ENCODE measurements at places on chromosomes 2 and 18.

GRCh38 chr2:140998577-140998976, 1132.2 kb downstream of the LRP1B start:
- DNase-seq = no peak

DNA sequence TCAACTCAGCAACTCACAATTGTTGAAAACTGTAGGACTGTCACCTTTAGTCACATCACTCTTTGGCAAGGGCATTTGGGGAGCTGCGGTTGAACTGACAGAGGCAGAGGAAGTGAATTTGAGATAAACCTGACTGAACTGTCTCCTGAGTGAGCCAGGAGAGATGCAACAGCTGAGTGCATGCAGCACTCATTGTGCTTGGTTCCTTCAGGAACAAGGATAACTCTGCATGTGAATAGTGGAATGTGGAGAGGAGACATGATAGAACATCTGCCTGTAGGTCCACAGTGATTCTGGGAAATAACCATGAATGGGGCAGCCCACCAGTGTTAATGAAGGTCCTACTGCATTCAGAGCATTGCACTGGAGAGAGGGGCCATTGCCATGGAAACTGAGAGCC, 494.7 kb downstream of the STK39 start:
- DNase-seq = no peak

GRCh38 chr2:23492337-23492675, 107.3 kb downstream of the KLHL29 start:
- DNase-seq = no peak

GRCh38 chr2:143477714-143478443, 348.7 kb downstream of the ARHGAP15 start:
- no peak for DNase-seq

GRCh38 chr2:99842451-99842850, 299.9 kb downstream of the AFF3 start:
- DNase-seq = no peak

- DNase-seq = no peak
Observed at GRCh38 chr18:64380117-64380516, 231.2 kb upstream of the LINC00305 start.

DNA sequence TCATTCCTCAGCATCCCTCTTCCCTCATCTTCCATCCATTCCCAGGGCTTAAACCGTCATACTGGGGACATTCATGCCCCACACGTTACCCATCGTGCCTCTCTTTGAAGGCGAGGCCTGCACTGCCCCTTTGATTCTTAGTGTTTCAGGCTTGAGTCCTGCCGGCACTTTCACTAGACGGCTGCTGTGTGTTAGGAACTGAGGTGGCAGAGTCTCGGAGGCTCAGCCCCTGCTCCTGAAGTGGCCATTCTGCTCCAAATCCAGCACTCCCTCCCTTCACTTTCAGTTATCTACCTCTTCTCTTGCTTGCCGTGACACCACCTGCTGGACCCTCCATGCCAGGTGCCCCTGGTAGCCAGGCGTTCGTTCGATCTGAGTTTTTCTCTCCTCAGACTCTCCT, 43.0 kb downstream of the GRHL1 start:
- no peak for DNase-seq

DNA sequence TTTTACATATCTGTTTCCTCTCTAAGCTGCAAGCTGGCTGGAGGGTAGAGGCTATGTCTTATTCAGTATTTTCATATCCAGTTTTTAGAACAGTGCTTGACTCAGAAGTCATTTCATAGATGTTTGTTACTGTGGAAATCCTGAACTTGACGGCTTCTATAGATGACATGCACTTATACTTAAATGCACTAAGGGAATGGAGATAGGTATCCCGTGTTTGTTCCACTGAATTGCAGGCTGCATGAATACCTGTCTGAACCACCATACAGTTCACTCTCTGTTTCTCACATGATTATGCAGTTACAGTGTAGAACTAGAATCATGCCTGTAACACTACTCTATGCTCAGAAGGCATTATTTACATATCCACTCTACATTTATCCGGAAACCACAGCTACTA, 417.1 kb downstream of the MTX2 start:
- DNase-seq = no peak

DNA sequence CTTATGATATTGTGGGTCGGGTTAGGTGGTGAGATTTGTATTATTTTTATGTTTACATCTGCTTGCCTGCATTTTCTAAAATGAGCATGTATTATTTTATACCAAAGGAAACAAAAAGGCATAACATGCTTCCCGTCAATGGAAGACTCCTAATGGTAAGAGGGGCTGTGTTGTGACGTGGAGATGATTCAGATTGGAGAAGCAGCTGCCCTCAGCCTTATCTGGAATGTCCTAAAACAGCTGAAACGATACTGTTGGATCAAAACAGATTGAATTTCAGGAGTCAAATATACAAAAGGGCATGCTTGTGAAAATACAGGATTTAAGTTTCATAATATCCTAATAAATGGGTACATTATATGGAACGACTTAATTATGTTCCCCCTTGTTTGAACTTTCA, 19.0 kb downstream of the DGKD start:
- no peak for DNase-seq

DNA sequence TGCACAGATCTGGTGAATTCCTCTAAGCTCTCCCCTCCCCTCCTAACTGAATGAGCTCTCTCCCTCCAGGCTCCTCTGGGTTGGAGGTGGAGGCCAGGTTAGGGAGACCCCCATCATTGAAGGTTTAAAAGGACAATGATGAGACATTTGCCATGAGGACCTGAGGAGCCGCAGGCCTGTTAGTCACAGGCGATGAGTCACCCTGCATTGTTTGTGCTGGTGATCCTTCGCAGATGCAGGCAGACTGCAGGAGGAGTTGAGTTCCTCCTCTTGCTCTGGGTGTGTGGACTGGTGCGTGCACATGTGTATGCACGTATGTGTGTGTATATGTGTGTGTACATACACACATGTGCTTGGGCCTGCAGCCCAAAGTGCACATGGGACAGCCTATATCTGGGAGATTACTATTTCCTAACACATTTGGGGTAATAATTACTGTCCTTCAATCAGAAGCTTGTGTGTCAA, 42.0 kb downstream of the MCFD2 start:
- DNase-seq = no peak

- DNase-seq = no peak
Observed at GRCh38 chr2:29724282-29724681, 197.1 kb downstream of the ALK start.

- DNase-seq = no peak
Observed at GRCh38 chr2:43068041-43068533, 158.3 kb downstream of the ZFP36L2 start.

GRCh38 chr2:144237830-144238627, 281.9 kb downstream of the ZEB2 start:
- peak; percentile 48 for DNase-seq

- DNase-seq = no peak
Observed at GRCh38 chr2:145012214-145012670, 492.3 kb upstream of the ZEB2 start.

- DNase-seq = peak; percentile 66
Observed at GRCh38 chr2:43773876-43774613, at the start of gene DYNC2LI1. DYNC2LI1 (plus strand) TSS chr2:43774039; CDS start chr2:43774139, 100 bp downstream.

DNA sequence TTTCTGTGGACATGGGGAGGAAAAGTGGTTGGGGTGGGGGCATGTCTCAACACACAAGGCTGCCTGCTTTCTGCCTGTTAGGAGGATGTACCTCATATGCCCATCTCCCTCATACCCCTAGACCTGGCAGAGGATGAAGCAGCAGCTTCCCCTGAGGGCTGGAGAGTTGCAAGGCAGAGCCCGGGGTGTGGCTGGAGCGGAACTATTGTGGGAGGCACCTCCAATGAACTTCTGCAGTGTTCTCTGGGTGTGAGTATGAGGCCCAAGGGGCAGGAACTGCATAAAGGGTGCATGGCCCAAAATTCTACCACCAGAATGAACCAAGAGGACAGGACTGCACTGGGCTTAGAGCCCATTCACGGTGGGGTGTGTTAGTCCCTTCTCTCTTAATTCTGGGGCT, 296.3 kb upstream of the SIX2 start:
- no peak for DNase-seq

DNA sequence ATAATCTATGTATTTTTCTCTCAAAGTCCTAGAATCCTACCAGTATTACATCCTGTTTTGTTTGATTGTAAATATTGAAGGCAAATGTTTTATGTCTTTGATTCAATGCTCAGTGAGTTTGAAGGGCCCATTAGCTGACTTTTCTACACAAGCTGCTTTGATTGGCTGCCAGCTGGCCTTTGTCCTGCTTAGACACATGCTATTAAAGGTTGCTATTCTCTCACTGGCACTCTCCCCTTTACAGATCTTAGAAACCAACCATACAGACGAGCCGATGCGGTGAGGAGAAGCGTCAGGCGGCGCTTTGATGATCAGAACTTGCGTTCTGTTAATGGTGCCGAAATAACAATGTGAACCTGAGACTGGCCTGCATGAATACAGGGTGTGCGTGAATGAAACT, 69.7 kb downstream of the PRPF40A start:
- peak; percentile 39 for DNase-seq

DNA sequence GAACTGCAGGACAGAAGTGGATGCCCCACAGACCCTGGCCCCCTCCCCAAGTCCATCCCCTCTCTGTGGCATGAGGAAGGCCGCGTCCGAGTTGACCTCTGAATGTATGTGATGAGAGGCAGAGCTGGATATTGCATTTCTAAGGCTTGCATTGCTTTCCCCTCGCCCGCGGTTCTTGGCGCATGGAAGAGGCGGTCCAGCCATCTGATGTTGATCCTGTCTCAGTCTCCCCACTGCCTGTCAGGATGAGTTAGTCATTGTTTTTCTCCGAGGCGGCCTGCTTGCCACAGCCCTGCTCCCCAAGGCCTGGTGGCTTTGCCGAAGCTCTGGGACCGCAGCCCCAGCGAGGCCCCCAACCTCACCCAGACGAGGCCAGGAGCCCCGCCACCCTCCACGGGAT, 88.6 kb downstream of the SMAD7 start:
- DNase-seq = no peak

GRCh38 chr2:57981083-57981768, 65.4 kb upstream of the VRK2 start:
- DNase-seq = no peak

GRCh38 chr2:73827018-73827417, 1.7 kb upstream of the STAMBP start:
- peak; percentile 29 for DNase-seq

DNA sequence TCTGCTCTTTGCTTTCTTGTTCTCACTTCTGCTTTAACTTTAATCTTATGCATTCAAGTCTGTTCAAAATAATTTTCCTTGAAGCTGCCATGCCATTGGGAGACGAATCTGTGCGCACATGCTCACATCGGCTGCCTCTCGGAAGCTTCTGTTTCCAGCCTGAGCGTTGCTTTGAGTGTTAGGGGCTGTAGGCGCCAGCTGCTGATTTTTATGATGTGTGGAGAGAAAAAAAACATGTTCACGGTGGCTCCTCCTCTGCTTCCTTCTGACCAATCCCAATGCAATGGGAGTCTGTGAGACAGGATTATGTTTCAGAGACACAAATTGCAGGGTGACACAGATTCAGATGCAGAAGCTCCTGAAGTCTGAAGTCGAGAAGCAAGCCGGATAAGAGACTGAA, at the start of gene MC4R:
Gene MC4R (minus strand): TSS at position 180 of the 400 bp plus-strand sequence. CDS start 426 bp downstream, outside the sequence.
- peak; percentile 97 for DNase-seq

DNA sequence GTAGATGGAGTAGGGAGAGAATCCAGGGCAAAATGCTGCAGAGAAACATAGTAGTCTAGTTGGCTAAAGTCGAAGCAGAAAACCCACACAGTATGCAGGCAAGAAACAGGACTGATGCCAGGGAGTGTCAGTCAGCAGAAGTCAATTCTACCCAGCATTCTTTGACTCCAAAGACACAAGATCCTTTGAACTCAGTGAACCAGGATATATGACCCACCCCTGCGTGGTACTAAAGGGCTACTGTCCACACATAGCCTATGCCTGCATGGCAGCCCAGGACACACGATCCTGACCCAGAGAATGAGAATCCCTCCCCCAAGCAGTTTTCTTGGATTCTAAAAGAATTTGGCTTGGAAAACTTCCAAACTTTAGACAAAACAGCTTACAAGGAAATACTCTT, 42.5 kb downstream of the ALK start:
- DNase-seq = no peak

DNA sequence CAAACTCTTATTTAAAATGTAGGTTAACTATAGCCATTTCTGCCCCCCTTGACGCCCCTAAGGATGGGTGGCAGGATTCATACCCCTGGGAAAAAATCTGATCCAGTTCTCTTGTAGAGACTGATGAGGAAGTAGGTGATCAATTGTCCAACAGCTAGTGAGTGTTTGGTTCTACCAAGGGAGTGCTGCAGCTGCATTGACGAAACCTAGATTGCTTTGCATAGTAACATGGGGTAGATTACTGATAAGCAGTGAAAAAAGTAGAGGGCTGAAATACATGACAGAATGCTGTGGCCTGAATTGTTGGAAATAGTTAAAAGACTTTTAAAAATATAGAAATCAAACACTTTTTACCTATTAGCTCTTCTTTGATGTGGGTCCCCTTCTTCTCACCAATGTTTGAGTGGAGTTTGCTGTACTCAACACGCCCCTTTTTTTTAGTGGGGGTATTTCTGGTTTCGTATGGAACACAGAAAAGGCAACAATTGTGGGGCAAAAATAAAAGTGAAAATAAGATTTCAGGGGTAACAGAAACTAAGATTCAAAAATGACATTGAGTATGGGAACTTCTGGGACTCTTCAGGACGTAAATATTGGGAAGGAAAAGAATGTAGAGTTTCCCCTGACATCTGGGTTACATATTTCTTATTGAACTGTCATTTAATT, 66.2 kb downstream of the MAIP1 start:
- DNase-seq = no peak

DNA sequence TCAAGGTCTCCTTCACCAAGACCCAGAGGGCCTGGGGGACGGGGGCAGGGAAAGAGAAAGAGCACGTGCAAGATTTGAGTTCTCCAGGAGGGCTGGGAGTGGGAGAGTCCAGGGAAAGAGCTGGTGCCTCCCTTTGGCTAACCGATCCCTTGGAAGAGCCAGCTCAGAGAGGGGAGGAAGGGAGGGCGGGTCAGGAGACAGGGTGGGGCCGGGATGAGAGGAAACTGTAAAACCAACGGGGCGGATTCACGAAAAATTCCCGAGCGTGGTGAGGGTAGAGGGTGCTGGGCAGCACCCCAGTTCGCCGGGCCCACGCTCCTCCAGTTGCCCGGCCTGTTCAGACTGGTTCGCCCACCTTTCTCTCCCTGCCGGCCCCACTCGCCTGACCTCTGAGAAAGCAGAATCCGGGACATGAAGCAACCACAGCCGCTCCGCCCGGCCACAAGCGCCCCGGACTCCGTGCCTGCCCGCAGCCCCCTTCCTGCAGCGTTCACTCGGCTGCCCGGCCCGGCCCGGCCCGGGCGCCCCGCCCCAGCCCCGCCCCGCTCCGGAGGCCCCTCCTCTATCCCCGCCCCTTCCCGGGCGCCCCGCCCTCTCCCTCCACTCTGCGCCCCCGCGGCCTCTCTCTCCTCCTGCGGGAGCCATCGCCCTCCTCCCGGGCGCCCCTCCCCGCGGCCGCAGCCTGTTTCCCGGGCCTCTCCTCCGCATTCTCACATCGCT, 230.9 kb upstream of the SMAD2 start:
- DNase-seq = peak; percentile 92

DNA sequence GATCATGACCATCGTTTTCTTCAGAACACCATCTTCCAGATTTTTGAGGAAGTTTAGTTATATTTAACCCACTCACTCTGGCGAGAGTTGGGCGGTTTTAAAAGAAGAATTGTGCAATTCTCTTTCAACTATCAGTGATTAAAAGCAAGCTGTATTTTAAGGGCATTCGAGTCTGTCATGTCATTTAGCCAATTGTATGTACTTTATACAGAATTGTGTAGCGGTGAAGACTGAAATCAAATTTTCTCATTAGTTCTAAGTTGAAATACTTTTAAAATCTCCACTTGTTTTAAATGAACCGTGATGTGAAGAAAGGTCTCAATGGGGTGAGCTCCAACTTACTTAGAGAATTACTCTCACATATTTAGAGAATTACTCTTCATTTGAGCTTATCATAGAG, 214.6 kb upstream of the DTNA start:
- DNase-seq = no peak

Data from NCI-H1092 treated with DMSO at 0.1 percent for 48 hours (cell line).